ENCODE measurements at places on chromosomes 4 and X. TPM values are rescaled to one million over a fixed set of nuclear protein-coding genes. Genes with fewer than 3 reads are reported as not detected.
A peak's percentile ranks its signal among the peaks of the same experiment; 100 is the strongest.

- peak overlapping the region; percentile 88 for H3K4me3 ChIP-seq
- H3K27me3 ChIP-seq = peaks cover 12% of the 10 kb centered on the region
- peaks cover 8% of the 10 kb centered on the region for H3K4me1 ChIP-seq
- peak; percentile 81 for DNase-seq
- H3K36me3 ChIP-seq = peaks cover 4% of the 10 kb centered on the region
Measured at GRCh38 chr4:48017108-48017571, 568 bp downstream of the NIPAL1 start.

DNA sequence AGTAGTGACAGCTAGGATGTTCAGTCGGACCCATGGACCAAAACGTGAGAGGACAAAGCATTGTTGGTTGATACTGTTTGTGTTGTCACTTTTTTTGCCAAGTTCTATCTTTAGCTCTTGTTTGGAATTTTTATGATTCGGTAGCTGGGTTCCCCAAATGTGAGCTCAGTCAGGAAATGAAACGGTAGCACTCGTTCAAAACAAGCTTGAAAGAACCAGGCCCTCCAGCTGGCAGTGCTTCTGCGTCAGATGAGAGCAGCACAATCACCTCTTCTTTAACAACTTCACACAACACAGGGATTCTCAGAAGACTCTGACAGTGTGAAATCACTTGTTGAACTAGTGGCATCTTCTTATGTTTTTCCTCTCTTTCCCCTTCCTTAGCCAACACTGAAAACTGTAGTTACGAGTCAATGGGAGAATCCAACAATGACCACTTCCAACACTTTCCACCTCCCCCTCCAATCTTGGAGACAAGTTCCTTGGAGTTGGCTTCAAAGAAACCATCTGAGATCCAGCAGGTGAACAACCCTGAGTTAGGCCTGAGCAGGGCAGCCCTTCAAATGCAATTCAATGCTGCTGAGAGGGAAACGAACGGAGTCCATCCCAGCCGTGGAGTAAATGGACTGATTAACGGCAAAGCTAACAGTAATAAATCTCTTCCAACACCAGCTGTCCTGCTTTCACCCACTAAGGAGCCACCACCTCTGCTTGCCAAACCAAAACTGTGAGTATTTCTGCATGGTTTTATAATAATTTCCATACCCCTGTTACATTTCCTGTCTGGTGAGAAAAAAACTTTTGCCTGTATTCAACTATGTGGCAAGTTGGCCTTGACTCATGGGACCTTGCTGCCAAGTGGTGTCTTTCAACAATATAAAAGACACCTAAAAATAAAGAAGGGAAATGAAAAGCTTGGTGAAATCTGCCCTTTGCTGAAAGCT lies 214.6 kb downstream of the PALLD start:
- H3K27me3 ChIP-seq = peaks cover 3% of the 10 kb centered on the region
- no peak overlapping the region for H3K27ac ChIP-seq
- H3K4me1 ChIP-seq = peaks cover 16% of the 10 kb centered on the region

SHROOM2 gene
- 16.2 TPM for total RNA-seq

DNA sequence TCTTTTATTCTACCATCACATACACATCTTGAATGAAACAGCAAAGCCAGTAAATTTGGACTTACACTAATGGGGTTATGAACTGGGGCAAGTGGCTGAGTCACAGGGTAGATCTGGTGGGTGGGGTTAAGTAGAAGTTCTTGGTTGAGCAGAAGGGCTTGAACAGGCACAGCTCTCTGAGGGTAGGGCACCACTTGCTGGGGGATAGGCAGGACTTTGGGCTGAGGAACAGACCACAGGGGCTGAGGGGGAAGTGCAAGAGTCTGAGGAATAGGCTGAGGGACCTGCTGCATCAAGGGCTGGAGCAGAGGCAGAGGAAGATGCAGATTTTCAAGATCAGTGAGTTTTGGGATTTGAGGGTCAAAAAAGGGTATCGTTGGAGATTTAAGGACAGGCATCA lies 8.3 kb downstream of the CSN2 start:
- DNase-seq = no peak
- no peak overlapping the region for H3K4me3 ChIP-seq
- no peaks in the 10 kb centered on the region for H3K36me3 ChIP-seq
- H3K4me1 ChIP-seq = no peaks in the 10 kb centered on the region
- no peak overlapping the region for H3K27ac ChIP-seq

GRCh38 chr4:80197601-80198440 lies 518 bp downstream of the PRDM8 start:
- DNase-seq = no peak
- H3K4me1 ChIP-seq = peaks cover 20% of the 10 kb centered on the region
- no peaks in the 10 kb centered on the region for H3K36me3 ChIP-seq
- peak overlapping the region; percentile 81 for H3K4me3 ChIP-seq
- H3K27ac ChIP-seq = peak overlapping the region; percentile 17

- no peaks in the 10 kb centered on the region for H3K36me3 ChIP-seq
- no peak overlapping the region for H3K4me3 ChIP-seq
- H3K27ac ChIP-seq = no peak overlapping the region
- no peaks in the 10 kb centered on the region for H3K27me3 ChIP-seq
Measured at GRCh38 chr4:177235026-177235425, 74.6 kb upstream of the NEIL3 start.

DNA sequence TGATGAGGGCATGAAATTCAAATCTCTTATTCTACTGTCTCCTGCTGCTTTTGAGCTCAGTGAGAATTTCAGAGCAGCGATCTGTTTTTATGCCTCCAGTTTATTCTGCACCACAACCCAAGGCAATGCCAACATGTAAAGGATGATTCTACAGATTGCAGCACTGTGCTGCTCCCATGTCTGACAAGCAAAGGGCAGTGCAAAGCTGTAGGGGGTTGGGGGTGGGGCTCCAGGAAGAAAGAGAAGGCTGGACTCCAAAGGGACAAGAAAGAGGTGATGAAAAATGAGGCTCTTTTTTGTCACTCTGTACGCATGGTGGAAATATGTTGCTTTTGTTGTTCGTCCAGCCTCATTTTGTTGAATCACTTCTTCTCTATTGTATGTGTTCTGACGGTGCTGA lies 254.6 kb downstream of the STIM2 start:
- H3K4me3 ChIP-seq = no peak overlapping the region
- H3K36me3 ChIP-seq = no peaks in the 10 kb centered on the region
- no peaks in the 10 kb centered on the region for H3K4me1 ChIP-seq
- peak overlapping the region; percentile 56 for H3K27ac ChIP-seq
